SJCRH30 (cell line): ENCODE measurements at places on chromosomes 13 and 19. TPM values are rescaled to one million over a fixed set of nuclear protein-coding genes. Genes with fewer than 3 reads are reported as not detected.

DNA sequence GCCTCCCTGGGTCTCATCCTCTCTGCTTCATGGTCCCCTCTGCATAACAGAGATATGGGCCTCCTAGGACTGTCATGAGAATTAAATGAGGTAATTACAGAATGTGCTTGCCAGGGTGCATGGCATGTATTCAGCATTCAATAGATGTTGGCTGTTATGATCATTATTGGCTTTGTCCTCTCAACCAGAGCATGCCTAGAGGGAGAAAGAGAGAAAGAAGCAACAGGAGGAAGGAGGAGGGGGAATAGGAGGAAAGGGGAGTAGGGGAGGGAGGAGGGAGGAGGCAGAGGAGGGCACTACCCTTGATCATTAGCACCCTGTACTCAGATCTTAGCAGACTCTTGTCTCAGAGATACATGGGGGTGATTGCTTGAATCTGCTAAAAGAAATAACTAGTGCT is 41.0 kb upstream of the SIAH3 start:
- H3K4me1 ChIP-seq: no peaks in the 10 kb centered on the region
- no peaks in the 10 kb centered on the region for H3K27me3 ChIP-seq
- H3K36me3 ChIP-seq: no peaks in the 10 kb centered on the region
- no peak for DNase-seq

DNA sequence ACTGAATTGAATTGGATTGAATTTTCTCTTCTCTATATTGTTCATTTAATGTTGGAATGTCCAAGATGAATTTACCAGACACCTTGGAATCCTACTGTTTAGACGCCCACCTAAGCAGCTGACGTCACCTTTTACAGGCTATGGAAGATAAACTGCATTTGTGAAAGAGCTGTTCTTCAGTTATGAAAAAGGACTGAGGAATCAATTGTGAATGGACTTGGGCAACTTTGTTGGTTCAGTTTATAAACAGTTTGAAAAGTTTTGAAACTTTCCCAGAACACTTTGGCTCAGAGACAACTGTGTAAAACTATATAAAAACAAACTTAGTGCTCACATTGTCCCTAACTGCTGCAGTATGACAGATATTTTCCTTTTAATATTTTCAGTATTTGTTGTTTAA is 590.8 kb upstream of the SPRY2 start:
- no peaks in the 10 kb centered on the region for H3K27me3 ChIP-seq
- DNase-seq: no peak
- no peaks in the 10 kb centered on the region for H3K4me1 ChIP-seq
- no peak overlapping the region for H3K27ac ChIP-seq
- H3K36me3 ChIP-seq: no peaks in the 10 kb centered on the region
- no peak overlapping the region for H3K4me3 ChIP-seq

- H3K27me3 ChIP-seq: no peaks in the 10 kb centered on the region
- no peaks in the 10 kb centered on the region for H3K4me1 ChIP-seq
- H3K4me3 ChIP-seq: no peak overlapping the region
- no peak for DNase-seq
- H3K27ac ChIP-seq: no peak overlapping the region
Observed at GRCh38 chr13:96771486-96772367, 222.5 kb downstream of the OXGR1 start.

- H3K27me3 ChIP-seq: no peaks in the 10 kb centered on the region; the same call in 1 of the 2 replicates
- no peaks in the 10 kb centered on the region for H3K36me3 ChIP-seq
- no peak overlapping the region for H3K27ac ChIP-seq
Observed at GRCh38 chr13:31772231-31772630, 32.9 kb downstream of the RXFP2 start.

DNA sequence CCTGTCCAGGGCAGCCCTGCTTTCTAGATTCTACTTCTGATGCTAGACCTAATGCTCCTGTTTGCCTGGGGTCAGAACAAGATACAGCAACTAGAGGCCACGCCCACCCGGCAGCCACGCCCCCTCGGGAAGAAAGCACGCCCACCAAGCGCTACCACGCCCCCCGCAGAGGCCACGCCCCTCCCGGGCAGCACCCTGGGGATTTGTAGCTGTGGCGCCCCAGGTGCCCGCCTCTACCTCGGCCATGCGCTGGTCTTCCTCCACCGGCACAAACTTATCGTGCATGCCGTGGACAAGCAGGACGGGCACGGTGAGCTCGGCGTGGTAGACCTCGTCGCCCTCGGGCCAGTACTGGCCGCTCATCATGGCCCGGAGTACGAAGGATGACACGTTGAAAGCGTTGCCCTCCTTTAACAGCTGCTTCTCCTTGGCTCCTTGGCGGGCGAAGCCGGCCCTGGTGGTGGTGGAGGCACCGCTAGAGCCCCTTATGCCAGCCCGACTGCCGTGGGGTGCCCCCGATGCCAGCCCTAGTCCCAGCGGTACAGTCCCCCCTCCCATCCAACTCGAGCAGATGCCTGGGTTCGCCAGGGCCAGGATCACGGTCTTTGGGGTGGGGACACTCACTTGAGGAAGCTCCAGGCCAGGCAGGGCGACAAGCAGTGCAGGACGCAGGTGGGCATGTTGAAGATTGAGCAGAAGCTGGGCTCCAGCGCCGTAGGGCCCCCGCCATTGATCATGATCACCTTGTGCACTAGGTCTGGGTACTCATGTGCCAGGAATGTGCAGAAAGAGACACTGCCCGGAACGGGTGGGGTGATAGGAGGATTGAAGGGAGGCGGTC is 9.0 kb downstream of the ABHD8 start:
- no peak overlapping the region for H3K4me3 ChIP-seq
- no peaks in the 10 kb centered on the region for H3K4me1 ChIP-seq
- H3K27ac ChIP-seq: no peak overlapping the region
- DNase-seq: peak; percentile 48

DNA sequence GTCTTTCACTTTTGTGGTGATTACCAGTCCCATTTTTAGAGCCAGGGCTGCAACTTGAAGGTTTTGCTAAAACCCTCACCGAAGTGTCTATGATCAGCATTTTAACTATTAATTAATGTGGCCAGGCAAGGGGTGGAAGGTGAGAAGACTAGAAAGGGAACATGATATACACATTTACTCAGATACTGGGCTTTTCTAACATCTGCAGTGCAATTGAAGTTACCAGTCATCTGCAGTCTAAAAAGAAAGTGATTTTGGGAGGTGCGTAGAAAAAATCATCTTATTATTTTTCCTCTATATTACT is 481 bp downstream of the ALOX5AP start:
- H3K27me3 ChIP-seq: no peaks in the 10 kb centered on the region
- DNase-seq: no peak
- H3K4me3 ChIP-seq: no peak overlapping the region
- no peak overlapping the region for H3K27ac ChIP-seq
- peaks cover 60% of the 10 kb centered on the region for H3K4me1 ChIP-seq

DNA sequence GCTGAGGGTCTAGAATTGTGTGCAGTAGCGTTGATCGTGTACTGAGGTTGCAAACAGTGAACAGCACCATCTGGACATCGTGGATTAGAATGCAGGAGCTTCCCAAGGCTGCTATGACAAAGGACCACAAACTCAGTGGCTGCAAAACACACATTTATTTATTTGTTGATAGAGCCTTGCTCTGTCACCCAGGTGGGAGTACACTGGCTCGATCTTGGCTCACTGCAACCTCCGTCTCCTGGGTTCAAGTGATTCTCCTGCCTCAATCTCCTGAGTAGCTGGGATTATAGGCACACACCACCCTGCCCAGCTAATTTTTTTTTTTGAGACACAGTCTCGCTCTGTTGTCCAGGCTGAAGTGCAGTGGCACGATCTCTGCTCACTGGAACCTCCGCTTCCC is 2.3 kb upstream of the UHRF1 start:
- no peaks in the 10 kb centered on the region for H3K27me3 ChIP-seq
- H3K4me3 ChIP-seq: no peak overlapping the region
- no peak overlapping the region for H3K27ac ChIP-seq
- DNase-seq: no peak

GRCh38 chr19:3575260-3575741 is 2.6 kb downstream of the HMG20B start:
- no peak overlapping the region for H3K27ac ChIP-seq
- peaks cover 15% of the 10 kb centered on the region for H3K4me1 ChIP-seq
- no peaks in the 10 kb centered on the region for H3K27me3 ChIP-seq

- DNase-seq: peak; percentile 15
- H3K4me3 ChIP-seq: peak overlapping the region; percentile 71
- peaks cover 3% of the 10 kb centered on the region; the same call in 1 of the 2 replicates for H3K4me1 ChIP-seq
- peaks cover 21% of the 10 kb centered on the region for H3K27me3 ChIP-seq
- H3K27ac ChIP-seq: no peak overlapping the region
Observed at GRCh38 chr13:51222686-51223559, 725 bp downstream of the FAM124A start.

DNA sequence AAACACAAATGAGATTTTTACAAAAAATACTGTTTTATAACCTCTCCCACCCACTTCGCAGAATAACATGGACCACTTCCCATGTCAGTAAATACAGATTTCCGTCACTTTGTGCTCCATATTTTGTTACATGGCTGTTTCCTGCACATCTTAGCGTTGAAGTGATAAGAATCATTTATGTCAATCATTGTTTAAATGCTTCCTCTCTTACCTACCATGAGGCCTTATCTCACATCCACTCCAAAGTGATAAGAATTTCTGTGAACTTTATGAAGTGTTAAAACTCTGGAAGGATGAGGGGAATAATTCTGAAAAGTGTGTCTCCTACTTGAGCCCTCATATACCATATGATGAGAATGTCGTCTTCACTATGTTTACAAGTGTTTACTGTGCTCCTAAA is 36.6 kb upstream of the IL17D start:
- no peak overlapping the region for H3K27ac ChIP-seq
- no peaks in the 10 kb centered on the region for H3K27me3 ChIP-seq
- no peaks in the 10 kb centered on the region for H3K4me1 ChIP-seq
- no peaks in the 10 kb centered on the region for H3K36me3 ChIP-seq

DNA sequence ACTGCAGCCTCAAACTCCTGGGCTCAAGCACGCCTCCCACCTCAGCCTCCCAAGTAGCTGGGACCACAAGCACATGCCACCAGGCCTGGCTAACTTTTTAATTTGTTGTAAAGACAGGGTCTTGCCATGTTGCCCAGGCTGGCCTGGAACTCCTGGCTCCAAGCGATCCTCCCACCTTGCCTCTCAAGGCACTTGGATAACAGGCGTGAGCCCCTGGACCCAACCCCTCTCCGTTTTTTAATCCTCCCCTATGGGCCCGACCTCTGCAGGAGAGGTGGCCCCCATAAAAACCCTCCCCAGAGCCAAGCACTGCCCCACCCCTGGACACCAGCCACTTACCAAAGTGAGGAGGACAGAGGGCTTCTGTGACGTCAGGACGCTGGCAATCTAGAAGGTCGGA is 28.6 kb downstream of the PEPD start:
- no peak overlapping the region for H3K4me3 ChIP-seq
- no peak for DNase-seq
- H3K4me1 ChIP-seq: peaks cover 3% of the 10 kb centered on the region
- no peaks in the 10 kb centered on the region for H3K27me3 ChIP-seq

The FFAR3 gene
- total RNA-seq: not detected in 2 replicates

- no peak for DNase-seq
- H3K27ac ChIP-seq: no peak overlapping the region
- no peaks in the 10 kb centered on the region; the same call in 1 of the 2 replicates for H3K27me3 ChIP-seq
Observed at GRCh38 chr19:3363841-3364500, 2.4 kb upstream of the NFIC start.

The SIGLECL1 gene
- not detected in 2 replicates for total RNA-seq

DNA sequence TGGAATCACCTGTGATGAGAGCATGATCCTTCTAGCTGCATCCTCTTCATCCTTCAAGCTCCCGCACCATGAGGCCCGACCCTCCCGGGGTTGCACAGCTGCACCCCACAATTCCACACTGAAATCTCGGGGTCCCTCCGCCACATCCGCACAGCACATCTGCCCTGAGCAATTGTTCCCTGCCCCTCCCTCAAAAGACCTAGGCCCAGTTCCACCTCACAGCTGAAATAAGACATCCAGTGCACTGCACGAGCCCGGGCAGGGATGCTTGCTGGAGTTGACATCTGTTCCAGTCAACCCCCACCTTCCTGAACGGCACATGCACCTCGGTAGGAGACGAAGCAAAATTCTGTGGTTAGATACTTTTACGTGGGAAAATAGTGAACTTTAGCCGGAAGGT is 14.7 kb upstream of the SOX1 start:
- H3K27ac ChIP-seq: no peak overlapping the region
- no peaks in the 10 kb centered on the region for H3K4me1 ChIP-seq
- no peaks in the 10 kb centered on the region for H3K27me3 ChIP-seq

- H3K27me3 ChIP-seq: no peaks in the 10 kb centered on the region
- DNase-seq: peak; percentile 53
- no peak overlapping the region for H3K27ac ChIP-seq
- H3K36me3 ChIP-seq: peaks cover 80% of the 10 kb centered on the region
- H3K4me1 ChIP-seq: no peaks in the 10 kb centered on the region
- H3K4me3 ChIP-seq: no peak overlapping the region
Observed at GRCh38 chr19:17052439-17052838, 22.8 kb downstream of the HAUS8 start.

DNA sequence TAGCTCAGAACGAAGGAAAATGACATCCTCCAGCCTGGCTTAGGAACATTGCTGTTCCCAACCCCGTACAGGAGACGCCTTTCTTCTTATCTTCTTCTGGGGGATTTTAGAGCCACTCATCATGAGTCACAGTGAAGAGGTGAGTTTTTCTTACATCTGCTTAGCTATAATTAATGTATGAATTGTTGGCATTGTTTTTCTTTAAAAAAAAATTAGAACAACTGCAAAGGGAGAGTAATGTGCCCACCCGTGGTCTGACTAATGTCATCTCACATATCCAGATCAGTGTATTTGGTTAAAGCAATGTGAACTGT is 310.6 kb upstream of the TSHZ3 start:
- DNase-seq: peak; percentile 39
- peak overlapping the region; percentile 52 for H3K27ac ChIP-seq
- H3K4me1 ChIP-seq: peaks cover 29% of the 10 kb centered on the region
- no peak overlapping the region; the same call in 1 of the 2 replicates for H3K4me3 ChIP-seq
- no peaks in the 10 kb centered on the region for H3K27me3 ChIP-seq

The PEX11G gene
- total RNA-seq: not detected in 2 replicates

The RNF113B gene
- not detected in 2 replicates for total RNA-seq

The CPB2 gene
- total RNA-seq: not detected in 2 replicates

The CSNK1A1L gene
- total RNA-seq: not detected in 2 replicates

The FAM124A gene
- 0.45 and 0.73 TPM in 2 replicates for total RNA-seq

GRCh38 chr19:4557971-4558941 is 1.2 kb downstream of the SEMA6B start:
- H3K4me3 ChIP-seq: no peak overlapping the region
- no peak overlapping the region for H3K27ac ChIP-seq
- no peaks in the 10 kb centered on the region for H3K4me1 ChIP-seq
- no peaks in the 10 kb centered on the region for H3K27me3 ChIP-seq
- peaks cover 46% of the 10 kb centered on the region for H3K36me3 ChIP-seq

- no peak for DNase-seq
- no peaks in the 10 kb centered on the region for H3K27me3 ChIP-seq
- H3K27ac ChIP-seq: no peak overlapping the region
- peaks cover 12% of the 10 kb centered on the region for H3K4me1 ChIP-seq
- H3K4me3 ChIP-seq: no peak overlapping the region
Observed at GRCh38 chr19:31578326-31578725, 229.1 kb upstream of the TSHZ3 start.

- no peaks in the 10 kb centered on the region for H3K4me1 ChIP-seq
- no peak for DNase-seq
- no peak overlapping the region for H3K4me3 ChIP-seq
- no peak overlapping the region for H3K27ac ChIP-seq
Observed at GRCh38 chr13:55566334-55566733, 1574.4 kb upstream of the PRR20A start.
